NCI-H524 (cell line): ENCODE measurements at places on chromosomes 2 and 18.

DNA sequence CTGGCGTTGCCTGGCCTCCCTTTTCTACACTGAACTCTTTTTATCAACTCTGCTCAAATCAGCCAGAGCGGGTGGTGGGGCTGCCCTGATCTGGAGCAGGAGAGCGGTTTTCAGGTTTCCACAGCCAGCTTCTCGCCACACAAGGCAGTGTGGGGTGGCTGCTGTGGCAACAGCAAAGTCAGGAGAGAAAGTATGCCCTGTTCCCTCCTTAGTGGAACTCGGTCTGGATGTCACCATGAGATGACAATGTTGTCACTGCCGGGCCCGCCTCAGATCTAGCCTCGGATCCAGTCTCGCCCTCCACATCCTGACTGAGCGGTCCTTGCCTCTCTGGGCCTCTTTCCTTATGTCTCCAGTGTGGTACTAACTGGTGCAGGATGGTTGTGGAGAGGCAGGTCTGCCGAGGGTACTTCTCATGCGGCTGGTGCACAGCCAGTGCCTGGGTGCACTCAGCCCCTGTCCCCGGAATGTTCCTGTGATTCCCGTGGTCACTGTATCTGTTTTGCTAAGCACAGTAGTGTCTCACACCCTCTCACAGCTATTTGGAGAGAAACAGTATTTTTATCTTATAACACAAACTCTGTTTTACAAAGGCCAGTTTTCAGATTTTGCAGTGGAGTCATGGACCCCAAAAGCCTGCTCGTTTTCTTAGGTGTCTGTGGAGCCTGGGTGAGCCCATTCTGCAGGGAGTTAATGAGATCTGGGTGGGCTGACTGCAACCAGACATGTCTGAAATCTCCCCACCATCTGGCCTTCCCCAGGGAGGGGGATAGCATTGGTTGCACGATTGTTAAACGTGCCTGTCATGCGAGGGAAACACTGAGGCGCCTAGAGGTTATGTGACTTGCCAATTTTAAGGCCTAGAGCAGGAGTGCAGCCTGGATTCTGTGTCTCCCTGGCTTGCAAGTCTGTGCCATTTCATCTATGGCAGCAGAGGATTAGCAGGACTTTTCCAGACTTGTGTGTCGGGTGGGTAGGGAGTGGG, 261.1 kb upstream of the AGAP1 start:
- DNase-seq, result peak; percentile 76

DNA sequence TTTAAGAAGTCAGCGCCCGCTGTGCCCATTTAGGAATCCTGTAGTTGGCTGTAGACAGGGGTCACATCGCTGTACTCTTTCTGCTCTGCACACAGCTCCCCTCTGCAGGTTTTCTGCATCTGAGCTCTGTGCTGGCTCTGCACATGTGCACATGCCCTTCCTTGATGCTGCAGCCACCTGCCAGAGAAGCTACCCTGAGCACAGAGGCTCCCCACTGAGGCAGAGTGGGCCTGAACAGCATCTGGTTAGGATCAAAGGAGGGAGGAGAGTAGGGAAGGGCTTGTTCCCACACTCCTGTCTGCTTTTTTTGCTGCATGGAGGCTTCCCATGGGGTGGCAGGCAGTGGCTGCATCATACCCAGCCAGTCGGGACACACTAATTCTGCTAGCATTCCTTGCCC, 238.9 kb downstream of the FHOD3 start:
- DNase-seq, result peak; percentile 77

GRCh38 chr2:135817951-135818350, 19.0 kb downstream of the LCT start:
- DNase-seq, result no peak

- DNase-seq, result no peak
These were observed 1.1 kb downstream of the ACTG2 start for GRCh38 chr2:73893764-73894474.

DNA sequence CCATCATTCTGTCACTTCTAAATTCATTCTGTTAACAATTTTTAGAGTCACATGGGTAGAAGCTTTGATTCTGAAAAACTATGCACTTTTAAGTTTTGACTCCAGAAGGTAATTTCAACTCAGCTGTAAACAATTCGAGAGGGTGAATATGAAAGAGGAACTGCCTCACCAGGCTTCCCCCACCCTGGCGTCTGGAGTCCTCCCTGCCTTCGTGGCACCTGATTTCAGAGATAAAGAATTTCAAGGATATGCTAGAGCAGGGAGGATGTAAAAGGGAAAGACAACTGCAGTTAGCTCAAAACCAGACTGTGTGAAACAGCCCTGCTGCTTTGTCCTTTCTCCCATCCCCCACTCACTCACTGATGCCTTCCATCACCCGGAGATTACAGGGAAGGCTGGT, 40.7 kb downstream of the ONECUT2 start:
- no peak for DNase-seq

GRCh38 chr2:19020144-19021099, 338.0 kb downstream of the OSR1 start:
- DNase-seq, result no peak

- no peak for DNase-seq
These were observed 207.2 kb downstream of the GBX2 start for GRCh38 chr2:235960716-235961640.

GRCh38 chr2:234444893-234445292, 52.0 kb downstream of the ARL4C start:
- no peak for DNase-seq

DNA sequence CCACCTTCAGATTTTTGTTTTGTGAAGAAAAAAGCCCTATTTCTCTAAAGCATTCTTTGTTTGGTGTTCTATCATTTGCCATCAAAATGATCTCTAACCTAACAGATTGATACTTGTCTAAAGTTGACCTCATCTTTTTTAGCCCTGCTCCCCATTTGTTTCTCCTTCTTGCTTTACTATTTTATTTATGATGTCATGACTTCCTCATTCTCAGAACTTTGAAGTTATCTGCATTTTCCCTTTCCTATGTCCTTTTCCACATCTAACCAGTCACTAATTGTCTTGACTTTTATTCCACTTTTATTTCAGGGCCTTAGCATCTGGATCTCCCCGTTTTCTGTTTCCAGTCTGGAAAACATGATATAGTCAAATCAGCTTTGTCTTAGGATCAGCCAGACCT, 8.3 kb downstream of the RAPGEF4 start:
- DNase-seq, result no peak

- DNase-seq, result no peak
These were observed 24.5 kb upstream of the MMADHC start for GRCh38 chr2:149612122-149612521.

- DNase-seq, result no peak
These were observed 11.5 kb downstream of the PPP1R7 start for GRCh38 chr2:241161646-241162281.

DNA sequence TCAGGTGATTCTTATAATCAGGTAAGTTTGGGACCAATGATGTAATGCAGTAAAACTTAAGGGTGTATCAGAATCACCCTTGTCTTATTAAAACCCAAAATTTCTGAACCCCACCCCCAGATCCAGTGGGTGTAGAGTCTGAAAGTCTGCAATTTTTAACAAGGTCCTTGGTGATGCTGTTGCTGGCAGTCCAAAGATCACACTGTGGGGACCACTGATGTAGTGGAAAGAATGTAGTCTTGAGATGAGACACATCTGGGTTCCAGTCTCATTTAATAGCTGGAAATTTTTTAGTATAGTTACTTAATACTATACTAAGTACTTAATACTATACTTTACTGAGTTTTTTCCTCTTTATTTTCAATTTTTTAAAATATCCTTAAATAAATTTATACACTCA, 258.4 kb downstream of the PLCL1 start:
- DNase-seq, result no peak

- DNase-seq, result no peak
These were observed 13.0 kb downstream of the POMC start for GRCh38 chr2:25155401-25155800.

- no peak for DNase-seq
These were observed 38.5 kb downstream of the ANKRD12 start for GRCh38 chr18:9175115-9175514.

DNA sequence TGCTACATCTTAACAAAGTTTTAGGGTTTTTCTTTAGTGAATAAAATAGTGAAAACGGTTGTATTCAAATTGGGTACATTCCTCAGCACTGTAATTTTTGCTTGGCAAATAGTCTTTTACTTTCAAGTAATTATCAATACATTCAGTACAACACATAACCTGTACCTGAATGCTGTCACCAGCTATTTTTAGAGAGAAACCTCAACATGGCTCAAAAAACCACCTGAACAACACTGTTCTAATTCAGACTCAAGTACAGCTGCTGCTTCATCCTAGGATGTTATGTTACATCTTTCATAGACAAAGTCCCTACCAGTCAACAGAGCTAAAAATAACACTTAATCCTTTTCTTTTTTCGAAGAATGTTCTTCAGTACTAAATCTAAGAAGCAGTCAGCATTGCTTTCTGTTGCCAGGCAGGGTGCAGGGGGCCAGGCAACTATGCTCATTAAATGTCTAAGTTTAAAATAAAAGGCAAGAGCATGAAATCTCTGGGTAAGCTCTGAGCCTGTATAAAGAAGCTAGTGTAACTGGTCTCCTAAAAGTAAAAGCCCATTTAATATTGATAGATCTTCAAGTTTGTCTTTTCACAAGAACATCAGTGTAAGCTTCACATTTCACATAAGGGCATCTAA, 20.5 kb downstream of the PDIA6 start:
- no peak for DNase-seq

DNA sequence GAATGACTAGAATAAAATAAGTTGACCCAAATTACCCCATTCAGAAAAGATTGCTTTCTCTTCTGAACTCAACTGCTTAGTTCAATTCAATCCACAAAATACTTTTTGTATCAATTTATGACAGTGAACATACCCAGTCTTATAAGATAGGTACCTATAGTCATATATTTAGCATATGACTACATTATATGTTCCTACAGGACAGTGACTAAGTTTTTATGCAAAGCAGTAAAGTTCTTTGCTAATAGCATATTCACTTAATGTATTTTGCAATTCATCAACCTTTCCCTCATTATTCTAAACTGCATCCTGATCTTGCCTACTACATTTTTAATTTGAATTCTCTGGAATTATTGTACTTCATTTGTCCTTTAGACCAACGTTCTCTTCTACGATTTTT, 30.3 kb upstream of the C2orf15 start:
- DNase-seq, result no peak

DNA sequence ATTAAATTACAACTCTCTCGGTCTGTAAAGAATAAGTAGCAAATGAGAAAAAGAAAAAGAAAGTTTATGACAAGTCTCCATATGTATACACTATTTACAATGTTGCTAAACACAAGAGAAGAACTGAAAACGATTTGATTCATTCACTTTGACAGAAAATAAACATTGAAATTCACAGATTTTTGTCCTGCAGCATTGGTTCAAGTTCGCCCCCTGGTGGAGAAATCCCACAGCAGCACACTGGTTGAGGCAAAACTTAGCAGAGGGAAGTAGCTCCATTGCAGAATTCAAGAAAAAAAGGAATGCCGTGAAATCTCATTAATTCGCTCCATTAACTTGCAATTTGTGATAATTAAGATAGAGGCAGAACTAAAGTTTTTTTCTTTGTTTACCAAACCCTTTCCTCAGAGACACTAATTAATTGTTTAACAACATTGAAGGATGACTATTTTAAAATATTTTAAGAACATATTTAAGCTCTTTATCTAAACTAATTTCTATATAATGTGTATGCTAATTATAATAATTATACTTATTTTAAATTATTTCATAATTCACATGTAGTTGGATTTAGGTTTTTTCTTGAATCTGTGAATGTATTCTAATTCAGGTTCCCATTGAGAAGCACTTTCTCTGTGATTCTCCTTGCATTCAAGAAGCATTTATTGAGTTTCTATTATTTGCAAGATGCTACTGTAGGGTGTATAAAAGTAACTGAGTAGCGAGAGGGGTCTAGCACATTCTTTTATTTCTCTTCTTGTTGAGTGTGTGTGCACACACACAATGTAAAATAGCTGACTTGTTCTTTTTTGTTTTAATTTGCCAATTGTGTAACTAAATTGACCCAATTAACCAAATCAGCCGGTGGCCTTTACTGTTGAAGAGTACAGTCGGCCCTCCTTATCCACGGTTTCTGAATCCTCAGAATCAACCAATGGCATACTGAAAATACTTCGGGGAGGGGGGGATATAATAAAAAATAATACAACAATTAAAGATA, 74.1 kb downstream of the COL4A3 start:
- peak; percentile 40 for DNase-seq

- DNase-seq, result no peak
These were observed 77.3 kb downstream of the SOCS6 start for GRCh38 chr18:70366174-70366573.

- no peak for DNase-seq
These were observed 206.7 kb downstream of the TCF4 start for GRCh38 chr18:55381277-55381676.

DNA sequence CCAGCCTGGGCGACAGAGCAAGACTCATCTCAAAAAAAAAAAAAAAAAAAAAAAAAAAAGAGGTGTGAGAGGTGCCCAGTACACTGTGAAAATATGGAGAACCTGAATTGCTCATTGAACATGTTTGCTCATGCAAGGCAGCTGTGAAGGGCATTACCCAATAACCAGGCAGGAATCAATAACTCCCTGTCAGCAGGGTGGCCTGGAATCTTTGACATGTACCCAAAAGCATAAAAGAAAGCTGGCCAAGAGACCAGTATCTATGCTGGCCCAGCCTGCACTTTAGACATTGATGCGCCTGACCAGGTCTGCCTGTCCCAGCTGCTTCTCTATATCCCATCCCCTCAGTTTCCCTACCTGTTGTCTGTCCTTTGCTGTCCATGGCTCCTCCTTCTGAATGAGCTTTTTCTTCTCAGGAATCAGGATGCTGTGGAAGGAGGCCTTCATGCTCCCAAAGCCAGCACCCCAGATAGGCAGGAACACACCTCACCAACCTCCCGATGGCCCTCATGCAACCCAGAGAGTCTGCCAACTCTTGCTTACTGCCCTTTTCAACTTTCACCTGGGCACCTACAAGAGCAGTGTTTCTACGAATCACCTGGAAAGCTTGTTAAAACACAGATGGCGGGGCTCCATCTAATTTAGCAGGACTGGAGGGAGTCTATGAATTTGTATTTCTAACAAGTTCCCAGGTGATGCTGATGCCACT, 83.4 kb upstream of the PPP1CB start:
- DNase-seq, result no peak

DNA sequence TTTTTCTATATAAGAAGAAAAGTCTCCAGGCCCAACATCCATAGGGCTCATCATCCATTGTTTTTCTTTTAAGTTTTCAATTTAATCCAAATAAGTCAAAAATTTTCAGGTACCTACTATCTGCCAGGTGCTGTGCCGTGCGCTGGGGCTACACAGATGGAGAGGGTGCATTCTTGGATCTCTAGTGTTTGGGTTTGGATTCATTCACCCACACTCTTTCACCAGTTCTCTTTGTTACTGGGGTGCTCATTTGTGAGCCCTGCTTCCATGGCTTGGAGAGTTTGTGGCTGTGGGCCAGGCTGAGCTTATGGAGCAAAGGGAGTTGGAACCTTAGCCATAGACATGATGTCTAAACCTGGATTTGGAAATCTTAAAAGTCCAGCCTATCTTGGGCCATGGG, 51.0 kb downstream of the CDK15 start:
- DNase-seq, result no peak
